ENCODE measurements at places on chromosomes 6 and 20.

DNA sequence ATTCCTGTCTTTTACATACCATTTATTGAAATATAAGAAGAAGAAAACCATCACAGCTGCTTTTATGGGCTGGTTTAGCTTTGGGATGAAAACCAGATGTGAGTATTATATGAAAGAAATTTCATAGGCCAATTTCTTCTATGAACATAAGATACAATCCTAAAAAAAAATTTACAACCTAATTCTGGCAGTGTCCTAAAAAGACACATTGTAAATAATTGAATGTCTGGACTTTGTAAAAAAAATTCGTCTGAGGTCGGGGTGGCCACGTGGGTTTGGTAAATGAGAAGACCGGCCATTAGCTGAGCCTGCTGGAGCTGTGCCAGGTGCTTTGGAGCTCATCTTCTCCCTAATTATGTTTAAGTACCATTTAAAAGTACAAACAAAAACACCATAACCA lies 26.8 kb downstream of the DACT2 start:
- no peak for DNase-seq

DNA sequence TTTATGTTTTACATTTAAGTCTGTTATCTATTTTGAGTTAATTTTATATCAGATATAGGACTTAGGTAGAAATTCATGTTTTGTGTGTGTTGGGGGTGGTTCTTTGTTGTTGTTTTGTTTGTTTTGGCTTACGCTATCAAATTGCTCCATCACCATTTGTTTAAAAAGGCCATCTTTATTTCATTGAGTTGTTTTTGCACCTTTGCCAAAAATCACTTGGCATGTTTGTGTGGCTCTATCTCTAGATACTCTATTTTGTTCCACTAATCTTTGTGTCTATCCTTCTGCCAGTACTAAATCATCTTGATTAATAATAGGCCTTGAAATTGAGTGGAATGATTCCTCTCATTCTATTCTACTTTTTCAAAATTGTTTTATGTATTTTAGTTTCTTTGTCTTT lies 7.4 kb downstream of the CYP39A1 start:
- DNase-seq, result no peak

DNA sequence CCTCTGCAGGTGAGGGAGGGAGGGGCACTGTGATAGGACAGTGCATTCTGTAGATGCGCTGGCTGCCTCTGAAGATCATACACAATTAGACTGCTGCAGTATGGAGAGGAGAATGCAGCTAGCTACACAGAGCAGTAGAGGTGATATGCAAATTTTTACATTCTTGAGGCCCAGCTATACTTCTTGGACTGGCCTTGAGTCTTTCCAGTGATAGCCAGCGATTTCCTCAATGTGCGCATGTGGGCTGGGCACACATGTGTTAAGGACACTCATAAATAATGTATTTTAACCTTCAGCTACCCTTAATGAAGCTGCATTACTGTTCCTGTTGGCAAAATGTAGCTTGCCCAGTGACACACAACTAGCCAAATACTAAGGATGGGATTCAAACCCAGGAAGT lies 19.0 kb downstream of the TTPAL start:
- no peak for DNase-seq

GRCh38 chr6:135161411-135162395 lies 19.4 kb upstream of the MYB start:
- no peak for DNase-seq

Data from stimulated activated CD8-positive, alpha-beta memory T cell treated with anti-CD3 and anti-CD28 coated beads, Interleukin-4, amount 100 ng/mL, for 1 hour (primary cell).